ENCODE measurements at places on chromosomes 12 and 14. TPM values are rescaled to one million over a fixed set of nuclear protein-coding genes. Genes with fewer than 3 reads are reported as not detected.

GRCh38 chr14:28831126-28831525 lies 64.5 kb downstream of the FOXG1 start:
- H3K27ac ChIP-seq, result no peak overlapping the region
- H3K36me3 ChIP-seq, result no peaks in the 10 kb centered on the region
- no peak for DNase-seq
- H3K27me3 ChIP-seq, result peaks cover 6% of the 10 kb centered on the region
- H3K4me1 ChIP-seq, result no peaks in the 10 kb centered on the region
- no peak overlapping the region for H3K4me3 ChIP-seq

DNA sequence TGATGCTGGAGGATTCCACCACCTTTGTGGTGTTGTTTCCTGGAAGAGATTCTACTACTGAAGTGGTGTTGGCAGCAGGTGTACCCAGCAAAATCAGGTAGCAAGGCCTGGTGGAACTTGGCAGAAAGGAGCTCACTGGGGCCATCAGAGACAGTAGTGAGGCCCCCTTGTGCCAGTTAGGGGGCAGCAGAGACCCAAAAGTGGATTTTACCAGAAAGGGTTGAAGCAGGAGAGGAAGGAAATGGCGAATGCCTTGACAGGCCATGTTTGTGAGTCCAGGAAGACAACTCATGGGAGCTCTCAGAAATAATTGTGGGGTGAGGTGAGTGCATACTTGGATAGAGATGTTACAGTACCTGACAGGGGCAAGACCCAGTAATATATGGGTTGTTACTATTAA lies 137.7 kb upstream of the FGD4 start:
- no peak for DNase-seq
- H3K27me3 ChIP-seq, result no peaks in the 10 kb centered on the region
- no peak overlapping the region for H3K4me3 ChIP-seq
- H3K27ac ChIP-seq, result no peak overlapping the region
- no peaks in the 10 kb centered on the region for H3K36me3 ChIP-seq

Gene NEUROD4
- total RNA-seq, result not detected

DNA sequence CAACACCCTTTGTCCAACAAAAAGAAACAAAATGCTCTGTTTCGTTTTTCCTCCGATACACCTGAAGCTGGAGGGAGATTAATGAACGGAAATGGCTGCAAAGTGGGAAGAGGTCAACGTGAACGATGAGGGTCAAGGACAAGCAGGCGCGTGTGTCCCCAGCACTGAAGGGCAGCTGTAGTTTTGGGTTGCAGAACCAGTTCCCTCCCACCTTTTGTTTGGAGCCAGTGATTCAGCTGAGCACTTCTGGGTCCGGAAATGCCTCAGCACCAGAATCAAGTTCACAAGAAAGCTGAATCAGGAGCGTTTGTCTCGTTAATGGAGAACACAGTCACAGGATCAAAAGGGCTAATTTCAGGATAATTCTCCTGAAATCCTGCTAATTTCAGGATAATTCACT lies 51.1 kb upstream of the PWP1 start:
- no peak overlapping the region for H3K27ac ChIP-seq

GRCh38 chr12:104668274-104668718 lies 211.5 kb downstream of the CHST11 start:
- H3K36me3 ChIP-seq, result no peaks in the 10 kb centered on the region
- H3K4me3 ChIP-seq, result no peak overlapping the region
- no peak overlapping the region for H3K27ac ChIP-seq
- peaks cover 46% of the 10 kb centered on the region for H3K4me1 ChIP-seq
- no peaks in the 10 kb centered on the region for H3K27me3 ChIP-seq
- DNase-seq, result no peak

Gene MYRFL
- total RNA-seq, result 0.27 TPM

DNA sequence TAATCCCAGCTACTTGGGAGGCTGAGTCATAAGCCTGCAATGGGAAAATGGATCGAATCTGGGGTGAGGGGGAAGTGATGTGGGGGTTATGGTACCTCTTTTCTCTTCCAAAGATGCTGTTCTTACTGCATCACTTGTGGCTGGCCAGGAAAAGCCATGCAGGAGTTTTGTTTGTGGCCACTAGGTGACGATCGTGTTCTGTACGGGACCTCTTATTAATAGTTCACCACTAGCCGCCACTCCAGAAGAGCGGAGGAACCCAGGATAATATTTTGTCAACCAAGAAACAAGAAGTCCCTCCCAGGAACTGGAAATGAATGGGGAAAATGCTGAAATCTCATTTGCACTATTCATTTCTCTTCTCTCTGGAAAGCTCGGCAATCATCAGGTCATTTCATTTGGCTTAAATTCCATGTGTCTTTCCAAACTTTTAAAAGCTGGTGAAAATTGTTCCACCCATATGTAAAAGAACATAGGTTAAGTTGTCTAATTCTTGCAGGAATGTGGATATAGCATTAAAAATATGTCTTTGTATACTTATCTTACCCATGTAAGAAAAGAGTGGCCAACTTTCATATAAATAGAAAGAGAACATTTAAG lies 8.9 kb downstream of the GPR65 start:
- no peaks in the 10 kb centered on the region for H3K4me1 ChIP-seq
- H3K4me3 ChIP-seq, result no peak overlapping the region
- H3K27me3 ChIP-seq, result peaks cover 11% of the 10 kb centered on the region
- no peak overlapping the region for H3K27ac ChIP-seq
- H3K36me3 ChIP-seq, result no peaks in the 10 kb centered on the region

DNA sequence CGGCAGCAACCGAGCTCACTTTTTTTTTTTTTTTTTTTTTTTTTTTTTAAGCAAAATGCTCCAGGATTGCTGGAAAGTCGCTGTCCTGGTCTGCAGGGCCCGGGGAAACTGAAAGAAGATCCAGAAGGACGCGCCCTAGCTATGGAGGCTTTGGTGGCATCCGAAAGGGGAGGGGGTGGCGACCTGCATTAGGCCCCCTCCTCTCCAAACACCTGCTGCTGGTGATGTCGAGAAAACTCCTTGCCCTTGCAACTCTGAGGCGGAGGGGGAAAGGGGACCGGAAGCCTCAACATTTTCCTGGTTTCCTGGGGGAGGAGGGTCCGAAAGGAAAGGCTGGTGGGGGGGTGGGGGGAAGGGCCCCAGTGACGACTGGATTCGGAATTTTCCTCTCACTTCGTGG lies 421.1 kb downstream of the VRK1 start:
- peaks cover 50% of the 10 kb centered on the region for H3K27me3 ChIP-seq
- DNase-seq, result no peak
- no peak overlapping the region for H3K27ac ChIP-seq
- H3K4me3 ChIP-seq, result peak overlapping the region; percentile 54
- no peaks in the 10 kb centered on the region for H3K36me3 ChIP-seq

- H3K27me3 ChIP-seq, result peaks cover 7% of the 10 kb centered on the region
- H3K36me3 ChIP-seq, result no peaks in the 10 kb centered on the region
- no peak overlapping the region for H3K27ac ChIP-seq
Observed at GRCh38 chr12:84186433-84186832, 726.2 kb downstream of the SLC6A15 start.

GRCh38 chr14:102200690-102201352 lies 61.1 kb downstream of the WDR20 start:
- peaks cover 18% of the 10 kb centered on the region for H3K36me3 ChIP-seq
- no peak overlapping the region for H3K27ac ChIP-seq
- H3K4me3 ChIP-seq, result no peak overlapping the region
- peaks cover 10% of the 10 kb centered on the region for H3K4me1 ChIP-seq

DNA sequence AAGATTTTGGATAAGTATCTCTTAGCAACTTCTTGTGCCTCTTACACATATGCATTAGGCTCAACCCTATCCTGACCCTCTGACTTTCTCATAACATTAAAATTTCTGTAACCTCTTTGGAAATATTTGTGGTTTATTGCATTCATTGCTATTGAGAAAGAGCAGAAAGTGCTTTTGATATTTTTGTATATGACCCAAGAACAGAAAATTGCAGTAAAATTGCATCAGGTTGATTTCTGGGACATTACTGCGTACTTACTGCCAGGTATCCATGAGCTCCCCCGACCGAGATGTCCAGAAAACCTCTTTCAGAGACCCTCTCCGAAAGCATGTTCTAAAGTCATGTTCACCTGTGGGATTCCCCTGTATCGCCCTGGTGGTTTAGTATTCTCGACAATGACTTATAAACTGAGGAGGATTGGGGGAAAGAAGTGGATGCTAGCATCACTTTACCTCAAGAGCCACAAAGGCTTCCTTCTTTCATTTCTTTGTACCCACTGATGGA lies 14.5 kb upstream of the IL22 start:
- H3K36me3 ChIP-seq, result no peaks in the 10 kb centered on the region
- DNase-seq, result no peak
- H3K27me3 ChIP-seq, result no peaks in the 10 kb centered on the region
- H3K27ac ChIP-seq, result peak overlapping the region; percentile 97
